GM12865 (cell line): ENCODE measurements at places on chromosomes 16 and 17.

DNA sequence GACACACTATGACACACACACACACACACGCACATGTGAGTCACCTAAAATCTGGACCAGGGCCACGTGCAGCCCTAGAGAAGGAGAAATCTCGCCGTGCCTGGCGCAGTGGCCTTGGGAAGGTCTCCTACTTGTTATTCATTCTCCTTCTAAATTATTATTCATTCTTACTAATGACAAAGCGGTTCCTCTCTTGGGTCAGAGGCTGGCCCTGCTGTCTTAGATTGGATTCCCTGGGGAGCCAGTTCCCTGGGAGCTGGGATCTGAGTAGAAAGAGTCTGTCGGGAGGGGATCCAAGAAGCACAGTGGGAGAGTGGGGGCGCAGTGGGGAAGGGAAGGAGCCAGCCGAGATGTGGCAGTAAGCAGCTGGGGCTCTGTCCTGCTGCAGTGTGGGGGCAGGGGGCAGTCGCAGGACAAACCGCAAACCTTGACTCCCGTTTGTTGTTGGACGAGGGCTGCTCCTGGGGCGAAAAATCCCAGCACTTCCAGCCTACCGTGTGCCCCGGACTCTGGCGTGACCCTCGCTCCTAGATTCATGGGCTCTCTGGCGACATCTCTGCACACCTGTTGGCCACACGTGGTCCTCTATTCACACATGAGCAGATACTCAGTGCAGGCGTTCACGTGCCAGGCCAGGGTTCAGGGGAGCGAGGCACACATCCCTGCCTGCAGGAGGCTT, 18.7 kb upstream of the JPH3 start:
- no peak for DNase-seq

DNA sequence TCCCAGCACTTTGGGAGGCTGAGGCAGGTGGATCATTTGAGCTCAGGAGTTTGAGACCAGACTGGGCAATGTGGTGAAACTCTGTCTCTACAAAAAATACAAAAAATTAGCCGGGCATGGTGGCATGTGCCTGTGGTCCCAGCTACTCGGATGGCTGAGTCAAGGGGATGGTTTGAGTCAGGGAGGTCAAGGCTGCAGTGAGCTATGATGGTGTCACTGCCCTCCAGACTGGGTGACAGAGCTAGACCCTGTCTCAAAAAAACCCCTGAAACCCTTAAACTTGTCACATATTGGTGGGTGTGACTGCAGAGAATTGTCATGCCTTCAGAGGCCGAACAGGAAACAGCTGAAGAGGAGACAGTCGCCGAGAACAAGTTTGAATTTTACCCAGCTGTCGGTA, 13.4 kb downstream of the RPTOR start:
- DNase-seq, result peak; percentile 8

DNA sequence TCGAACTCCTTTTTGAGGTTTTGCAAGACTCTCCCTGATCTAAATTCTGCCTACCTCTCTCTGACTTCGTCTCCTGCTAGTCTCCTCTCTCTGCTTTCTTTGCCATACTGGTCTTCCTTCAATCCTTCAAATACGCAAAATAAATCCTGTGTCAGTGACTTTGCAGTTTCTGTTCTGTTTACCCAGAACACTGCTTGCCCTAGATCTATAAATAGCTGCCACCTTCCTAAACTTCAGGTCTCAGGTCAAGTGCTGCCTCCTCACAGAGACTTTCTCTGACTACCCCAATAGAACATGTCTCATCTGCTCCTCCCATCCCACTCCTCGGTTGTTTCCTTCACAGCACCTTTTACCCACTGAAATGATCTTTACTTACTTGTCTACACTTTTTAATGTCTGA, 78.9 kb downstream of the TRIM37 start:
- no peak for DNase-seq

DNA sequence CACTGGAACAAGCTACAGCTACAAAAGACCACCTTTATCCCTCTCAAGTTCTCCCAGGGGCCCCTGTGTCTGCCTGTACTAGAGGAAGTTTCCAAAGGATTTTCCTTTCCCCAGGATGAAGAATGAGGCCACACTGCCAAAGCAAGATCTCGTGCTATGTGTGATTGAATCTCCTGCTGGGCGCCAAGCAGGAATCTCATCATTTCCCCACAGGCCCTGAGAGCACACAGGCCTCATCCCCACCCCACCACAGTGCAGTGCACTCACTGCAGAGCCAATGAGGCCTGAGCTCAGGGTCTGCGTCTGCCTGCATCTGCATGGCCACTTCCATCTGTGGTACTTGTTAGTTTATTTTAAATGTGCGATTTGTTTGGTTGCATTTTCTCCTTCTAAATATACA, 387.4 kb upstream of the ASIC2 start:
- no peak for DNase-seq

GRCh38 chr16:7440886-7441400, 108.3 kb downstream of the RBFOX1 start:
- DNase-seq, result no peak

DNA sequence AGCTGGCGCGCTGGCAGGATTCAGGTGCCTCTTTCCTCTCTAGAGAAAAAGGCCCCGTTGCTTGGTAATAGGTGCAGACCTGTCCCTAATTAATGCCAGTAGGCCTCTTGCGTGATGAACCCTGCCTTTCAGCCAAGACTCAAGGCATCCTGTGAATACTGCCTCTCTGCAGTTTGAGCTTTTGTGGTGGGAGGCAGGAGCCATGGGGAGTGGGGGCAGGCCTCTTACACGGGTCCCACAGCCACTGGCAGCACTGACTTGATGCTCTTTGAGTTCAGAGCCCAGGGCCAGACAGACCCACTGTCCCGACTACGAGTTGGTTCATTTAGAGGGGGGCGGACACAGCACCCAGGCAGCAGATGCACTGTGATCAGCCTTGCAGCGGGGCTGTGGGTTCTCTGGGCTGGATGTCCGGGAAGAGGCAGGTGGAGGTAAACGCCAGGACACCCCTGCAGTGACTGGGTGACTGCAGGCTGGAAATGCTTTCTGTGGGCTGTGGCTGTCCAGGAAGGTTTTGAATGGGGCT, 237.0 kb downstream of the SEC14L1 start:
- DNase-seq, result no peak

DNA sequence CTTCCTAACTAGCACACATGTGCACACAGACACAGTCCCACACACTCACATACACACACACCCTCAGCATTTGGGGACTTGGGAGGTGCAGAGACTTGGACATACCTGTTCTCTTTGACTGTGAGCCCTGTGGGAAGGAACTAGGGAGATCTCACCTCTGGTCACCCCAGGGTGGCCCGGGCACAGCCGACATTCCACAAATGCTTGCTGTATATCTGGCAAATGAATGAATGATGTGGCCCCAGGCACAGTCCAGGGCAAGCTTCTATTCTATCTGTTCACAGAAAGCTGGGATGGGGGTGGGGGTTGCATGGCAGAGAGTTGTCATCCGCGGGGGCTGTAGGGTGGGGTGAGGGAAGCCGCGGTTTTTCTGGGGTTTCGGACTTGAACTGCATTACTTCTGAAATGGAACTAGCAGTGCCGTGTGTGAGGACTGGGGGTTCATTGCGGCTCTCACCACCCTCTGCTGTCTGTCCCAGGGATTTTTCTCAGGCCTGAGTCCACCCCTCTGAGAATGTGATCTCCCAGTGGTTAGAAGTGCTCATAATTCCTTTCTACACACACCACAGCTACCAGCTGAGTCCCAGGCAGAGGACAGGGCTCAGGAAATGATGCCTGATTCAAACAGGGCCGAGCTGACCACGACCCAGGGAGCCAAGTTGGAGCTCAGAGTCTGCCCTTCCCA, 3.3 kb upstream of the RIPOR1 start:
- no peak for DNase-seq

- DNase-seq, result no peak
Measured at GRCh38 chr16:66741169-66741900, 10.1 kb downstream of the DYNC1LI2 start.

- DNase-seq, result no peak
Measured at GRCh38 chr16:87924811-87925670, 11.3 kb downstream of the CA5A start.

DNA sequence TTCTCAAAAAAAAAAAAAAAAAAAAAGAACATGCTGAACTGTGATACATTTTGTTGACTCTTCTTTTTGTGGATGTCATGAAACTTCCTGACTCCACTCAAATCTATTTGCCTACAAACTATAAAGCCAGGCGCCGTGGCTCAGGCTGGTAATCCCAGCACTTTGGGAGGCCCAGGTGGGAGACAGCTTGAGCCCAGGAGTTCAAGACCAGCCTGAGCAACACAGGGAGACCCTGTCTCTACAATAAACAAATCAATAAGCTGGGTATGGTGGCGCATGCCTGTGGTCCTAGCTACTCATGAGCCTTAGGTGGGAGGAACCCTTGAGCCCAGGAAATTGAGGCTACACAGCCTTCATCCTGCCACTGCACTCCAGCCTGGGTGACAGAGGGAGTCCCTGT, 1.5 kb upstream of the NT5C start:
- no peak for DNase-seq

DNA sequence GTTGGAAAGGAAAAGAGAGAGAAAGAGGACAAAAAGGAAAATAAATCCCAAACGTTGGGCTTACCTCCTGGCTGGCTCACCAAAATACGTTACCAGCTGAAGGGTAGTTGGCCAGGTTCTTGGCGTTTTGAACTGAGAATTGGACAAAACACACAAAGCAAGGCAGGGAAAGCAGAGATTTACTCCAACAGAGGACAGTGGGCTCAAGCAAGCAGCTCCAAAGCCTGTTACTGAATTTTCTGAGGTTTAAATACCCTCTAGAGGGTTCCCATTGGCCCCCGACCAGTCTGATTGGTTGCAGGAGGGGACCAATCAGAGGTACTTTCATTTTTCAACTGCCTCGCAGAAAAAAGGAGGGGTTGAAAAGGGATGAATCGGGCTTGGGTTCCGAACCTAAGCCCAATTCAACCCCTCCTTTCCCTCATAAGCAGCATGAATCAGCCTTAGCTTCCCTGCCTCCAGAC, 55.6 kb upstream of the ALOX12 start:
- no peak for DNase-seq

- DNase-seq, result no peak
Measured at GRCh38 chr16:67283826-67284555, 4.7 kb downstream of the PLEKHG4 start.

DNA sequence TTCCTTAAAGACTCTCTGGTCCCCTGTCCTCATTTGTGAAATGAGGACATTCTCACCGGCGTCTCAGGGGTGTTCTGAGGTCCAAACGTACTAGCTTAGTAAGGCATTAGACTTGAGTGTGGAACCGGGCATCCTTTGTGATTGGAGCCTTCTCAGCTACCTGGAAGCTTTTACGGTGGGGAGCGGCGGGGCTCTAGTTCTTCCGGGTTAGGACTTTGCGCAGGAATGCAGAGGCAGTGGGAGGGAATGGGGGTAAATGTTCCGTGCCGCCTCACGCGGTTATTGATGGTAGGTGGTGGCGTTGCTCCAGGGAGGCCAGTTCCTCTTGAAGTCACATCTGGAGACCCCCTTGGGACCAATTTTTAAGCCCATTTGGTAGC, 113.6 kb downstream of the SNX29 start:
- DNase-seq, result no peak

GRCh38 chr17:70238646-70239045, 69.3 kb downstream of the KCNJ2 start:
- DNase-seq, result no peak
